ENCODE measurements at places on chromosomes 3 and 15.

DNA sequence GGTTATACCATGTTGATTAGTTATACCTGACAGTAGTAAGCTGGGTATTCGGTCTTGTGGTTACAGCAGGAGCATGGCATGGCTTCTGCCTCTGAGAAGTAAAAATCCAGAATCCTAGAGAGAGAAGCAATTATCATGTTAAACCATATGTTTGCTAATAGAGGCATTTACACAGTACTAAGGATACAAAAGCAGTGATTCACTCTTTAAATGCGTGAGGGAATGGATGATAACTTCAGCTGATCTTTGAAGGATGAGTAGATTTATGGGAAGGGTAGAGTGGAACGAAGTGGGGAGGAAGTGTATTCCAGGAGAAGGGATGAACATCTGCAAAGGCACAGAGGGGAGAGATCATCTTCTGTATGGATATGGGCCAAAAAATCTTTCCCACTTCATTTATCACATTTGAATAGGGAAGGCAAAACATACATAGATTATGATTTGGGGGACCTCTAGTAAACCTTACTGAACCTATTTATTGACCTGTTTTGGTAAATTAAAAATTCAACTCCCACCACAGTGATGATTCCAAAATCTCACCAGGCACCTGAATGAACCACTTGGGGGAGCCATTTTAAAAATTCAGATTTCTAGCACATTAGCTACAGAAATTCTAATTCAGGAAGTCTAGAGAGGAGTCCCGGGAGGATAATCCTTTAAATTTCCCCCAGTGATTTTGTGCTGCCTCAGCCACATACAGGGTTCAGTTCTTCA lies 35.1 kb downstream of the IGSF10 start:
- DNase-seq: no peak

DNA sequence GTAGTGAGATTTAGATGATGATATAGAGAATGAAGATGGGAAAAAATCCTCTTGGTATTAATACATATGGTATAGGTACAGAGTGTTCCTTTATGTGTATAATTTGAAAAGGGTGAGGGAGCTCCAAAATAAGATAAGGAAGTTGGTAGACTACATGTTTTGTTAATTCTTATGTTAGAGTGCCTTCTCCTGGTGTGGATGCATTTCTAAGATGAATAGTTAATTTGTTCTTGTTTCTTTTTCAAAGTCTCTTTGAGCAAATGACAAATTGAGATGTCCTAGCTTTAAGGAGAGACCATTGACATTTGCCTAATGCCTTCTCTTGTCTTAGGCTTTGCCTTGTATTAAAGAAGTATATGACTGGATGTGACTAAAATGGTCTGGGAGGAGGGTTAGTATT lies 34.1 kb downstream of the AKAP13 start:
- DNase-seq: no peak

GRCh38 chr3:18153571-18154173 lies 271.5 kb downstream of the SATB1 start:
- peak; percentile 63 for DNase-seq

GRCh38 chr3:16174389-16174788 lies at the start of gene GALNT15:
TSS of gene GALNT15 (plus strand) at chr3:16174680. CDS start at chr3:16175152, 472 bp downstream.
- no peak for DNase-seq

DNA sequence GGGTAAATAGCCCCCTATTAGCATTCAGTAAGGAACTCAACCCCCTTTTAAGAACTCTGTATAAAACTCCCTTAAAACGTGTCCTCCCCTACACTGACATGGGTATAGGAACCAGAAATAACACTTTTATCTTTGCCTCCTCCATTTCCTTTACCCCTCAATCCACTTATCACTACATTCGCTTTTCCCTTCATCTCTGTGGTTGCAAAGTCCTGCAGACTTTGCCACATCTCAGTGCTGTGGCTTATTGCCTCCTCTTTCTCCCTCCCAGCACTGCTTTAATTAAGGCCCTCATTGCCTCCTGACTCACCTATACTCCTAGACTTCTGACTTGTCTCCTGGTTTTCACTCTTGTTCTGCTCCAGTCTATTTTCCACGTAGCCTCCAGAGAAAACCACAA lies 94.3 kb upstream of the GADL1 start:
- no peak for DNase-seq

- peak; percentile 86 for DNase-seq
Measured at GRCh38 chr15:67043939-67044771, 21.2 kb upstream of the SMAD3 start.

- DNase-seq: no peak
Measured at GRCh38 chr3:126309165-126309564, 48.0 kb downstream of the KLF15 start.

DNA sequence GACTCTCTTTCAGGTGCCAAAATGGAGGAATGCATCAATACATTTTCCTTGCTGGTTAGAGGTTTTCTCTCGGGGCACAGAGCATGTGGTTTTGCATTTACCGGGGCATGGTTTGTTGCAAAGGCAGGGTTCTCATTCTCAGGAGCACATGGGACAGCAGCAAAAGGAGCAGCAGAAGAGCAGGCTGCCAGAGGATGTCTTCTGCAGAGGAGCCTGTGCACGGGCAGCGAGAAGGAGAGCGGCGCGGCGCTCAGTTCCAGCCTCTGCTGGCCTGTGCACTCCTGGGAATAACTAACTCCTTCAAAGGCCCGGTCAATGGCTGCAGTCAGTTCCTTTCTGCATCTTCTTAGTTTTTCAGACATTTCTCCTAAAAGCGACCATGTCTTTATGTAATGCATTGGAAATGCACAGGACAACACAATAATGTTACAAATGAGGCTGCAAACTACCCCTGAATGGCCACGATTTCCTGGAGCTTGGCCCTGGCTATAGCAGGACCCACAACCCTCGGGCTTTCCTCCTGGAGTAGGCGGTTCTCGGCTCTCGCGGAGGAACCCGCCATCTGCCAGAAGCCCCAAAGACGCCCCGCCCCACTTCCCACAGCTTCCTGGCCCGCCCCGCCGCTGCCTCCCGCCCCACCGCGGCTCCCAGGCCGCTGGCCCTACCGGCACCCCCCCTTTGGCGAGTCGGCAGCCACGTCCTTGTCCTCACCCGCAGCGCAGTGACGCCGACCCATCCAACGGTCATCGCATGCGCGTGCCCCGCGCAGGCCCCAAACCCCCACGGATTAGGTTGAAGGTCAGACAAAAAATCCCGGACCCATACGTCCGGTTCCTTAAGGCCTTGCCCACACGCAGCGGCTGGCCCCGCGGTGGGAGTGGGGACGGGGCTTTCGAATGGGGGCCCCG lies at the start of gene C3orf62:
C3orf62 (minus strand) TSS at position 758 of the 908 bp plus-strand sequence; CDS start at position 398, 360 bp downstream.
- DNase-seq: no peak

DNA sequence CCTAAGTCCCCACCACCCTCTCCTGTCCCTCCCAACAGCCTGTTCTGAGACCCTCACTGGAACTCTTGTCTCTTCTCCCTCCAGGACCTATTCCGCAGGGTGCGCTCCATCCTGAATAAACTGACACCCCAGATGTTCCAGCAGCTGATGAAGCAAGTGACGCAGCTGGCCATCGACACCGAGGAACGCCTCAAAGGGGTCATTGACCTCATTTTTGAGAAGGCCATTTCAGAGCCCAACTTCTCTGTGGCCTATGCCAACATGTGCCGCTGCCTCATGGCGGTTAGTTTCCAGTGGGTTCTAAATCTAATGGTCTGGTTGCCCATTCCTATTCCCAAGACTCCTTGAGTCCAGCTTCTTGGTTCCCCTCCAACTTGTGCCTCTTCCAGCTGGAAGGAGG lies 9.3 kb downstream of the EIF4G1 start:
- DNase-seq: no peak

DNA sequence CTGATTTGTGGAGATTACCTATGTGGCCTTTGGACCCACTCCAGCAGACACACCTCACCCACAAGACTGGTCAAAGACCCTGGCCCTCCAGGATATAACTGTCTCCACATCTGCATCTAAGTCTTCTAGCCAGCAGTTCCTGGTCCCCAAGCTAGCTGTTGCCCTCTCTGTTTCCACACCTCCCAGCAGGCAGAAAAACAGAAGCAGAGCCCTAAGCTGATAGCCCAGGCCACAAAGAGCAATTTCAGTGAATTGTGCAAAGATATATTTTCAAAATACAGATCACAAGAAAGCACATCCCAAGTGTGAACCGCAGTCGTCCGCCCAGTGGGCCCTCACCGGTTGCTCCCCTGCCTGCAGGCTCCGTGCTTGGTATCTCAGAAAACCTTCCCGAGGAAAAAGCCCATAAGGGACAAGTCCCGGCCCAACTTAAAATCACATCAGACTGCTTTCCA lies 2.6 kb downstream of the TNIK start:
- no peak for DNase-seq

- no peak for DNase-seq
Measured at GRCh38 chr3:188889054-188889491, 282.7 kb upstream of the TPRG1 start.

GRCh38 chr3:120404876-120405275 lies 45.9 kb downstream of the FSTL1 start:
- no peak for DNase-seq

- peak; percentile 61 for DNase-seq
Measured at GRCh38 chr3:172675441-172676193, 35.2 kb downstream of the NCEH1 start.

- peak; percentile 65 for DNase-seq
Measured at GRCh38 chr15:100627789-100628395, 25.5 kb downstream of the ASB7 start.

- peak; percentile 69 for DNase-seq
Measured at GRCh38 chr3:110414855-110415254, 656.8 kb upstream of the NECTIN3 start.

DNA sequence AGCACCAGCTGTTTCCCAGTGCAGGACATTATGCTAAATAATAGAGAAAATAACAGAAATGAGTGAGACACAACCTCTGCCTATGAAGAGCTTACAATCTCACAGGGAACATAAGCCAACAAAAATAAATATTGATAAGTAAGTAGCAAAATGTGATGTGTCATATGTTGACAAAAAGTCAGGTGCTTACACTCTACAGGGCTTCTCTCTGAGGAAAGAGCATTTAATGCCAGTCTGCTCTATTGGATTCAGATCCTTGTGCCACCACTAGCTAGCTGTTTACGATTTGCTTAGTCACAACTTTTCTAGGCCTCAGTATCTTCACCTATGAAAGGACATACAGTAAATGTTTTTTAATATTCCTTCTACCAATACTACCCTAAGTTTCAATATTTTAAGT lies 500.9 kb upstream of the NAALADL2 start:
- DNase-seq: no peak

GRCh38 chr3:149095487-149095886 lies 9.2 kb upstream of the HLTF start:
- DNase-seq: no peak

DNA sequence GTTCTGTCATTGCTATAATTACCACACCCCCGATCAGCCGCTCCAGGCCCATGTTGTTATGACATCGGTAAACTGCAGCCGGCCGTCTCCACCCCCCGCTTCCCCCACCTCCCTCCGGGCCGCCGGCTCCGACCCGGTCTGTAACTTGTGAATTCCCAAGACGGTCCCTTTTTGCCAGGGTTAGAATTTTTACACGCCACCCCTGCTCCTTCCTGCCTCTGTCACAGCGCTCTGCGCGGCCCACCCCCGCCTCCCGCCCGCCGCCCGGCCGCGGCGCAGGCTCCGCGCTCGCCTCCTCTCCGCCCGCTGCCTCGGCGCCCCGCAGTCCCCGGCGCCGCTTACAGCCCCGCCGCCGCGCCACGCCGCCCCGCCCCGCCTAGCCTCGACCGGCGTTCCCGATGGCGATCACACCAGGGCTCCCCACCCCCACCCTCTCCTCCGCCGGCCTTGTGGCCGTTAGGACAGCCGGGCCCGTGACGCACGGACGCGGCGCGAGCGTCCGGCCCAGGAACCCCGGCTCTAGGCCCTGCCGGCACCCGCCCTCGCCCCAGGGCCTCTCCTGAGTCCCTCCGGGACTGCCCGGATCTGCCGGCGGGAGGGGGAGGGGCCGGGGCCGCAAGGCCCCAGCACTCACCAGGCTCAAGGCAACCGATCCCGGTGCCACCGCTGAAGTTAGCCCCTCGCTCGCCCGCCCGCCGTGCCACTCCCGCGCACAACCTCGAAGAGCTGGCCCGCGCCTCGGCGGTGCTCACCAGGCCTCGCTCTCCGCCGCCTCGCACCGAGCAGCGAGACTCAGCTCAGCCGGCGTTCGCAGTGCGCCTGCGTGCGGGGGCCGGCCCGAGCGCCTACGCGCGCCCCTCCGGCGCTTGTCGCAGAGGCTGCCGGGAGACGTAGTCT lies at the start of gene KPNA1:
KPNA1 (minus strand) TSS at position 817 of the 897 bp plus-strand sequence. CDS start 18,374 bp downstream, outside the sequence.
- DNase-seq: peak; percentile 47

- DNase-seq: peak; percentile 74
Measured at GRCh38 chr3:23055733-23056376, 147.3 kb upstream of the UBE2E2 start.

DNA sequence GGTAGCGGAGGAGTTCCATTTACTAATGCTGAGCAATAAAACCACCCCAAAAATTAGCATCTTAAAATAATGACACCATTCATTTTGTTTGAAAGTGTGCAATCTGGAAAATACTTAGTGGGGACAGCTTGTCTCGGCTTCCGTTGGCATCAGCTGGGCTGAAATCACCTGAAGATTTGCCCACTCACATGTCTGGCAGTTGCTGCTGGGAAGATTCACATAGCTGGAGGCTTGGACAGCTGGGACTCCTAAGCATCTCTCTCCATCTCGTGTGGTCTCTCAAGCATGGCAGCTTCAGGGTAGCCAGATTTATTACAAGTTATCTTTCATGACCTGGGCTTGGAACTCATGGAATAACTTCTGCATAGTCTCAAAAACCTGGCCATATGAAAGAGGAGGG lies 38.4 kb upstream of the BFSP2 start:
- no peak for DNase-seq

- no peak for DNase-seq
Measured at GRCh38 chr3:28089527-28089897, 151.9 kb upstream of the CMC1 start.

GRCh38 chr3:196156160-196156559 lies 55.0 kb downstream of the ZDHHC19 start:
- no peak for DNase-seq

DNA sequence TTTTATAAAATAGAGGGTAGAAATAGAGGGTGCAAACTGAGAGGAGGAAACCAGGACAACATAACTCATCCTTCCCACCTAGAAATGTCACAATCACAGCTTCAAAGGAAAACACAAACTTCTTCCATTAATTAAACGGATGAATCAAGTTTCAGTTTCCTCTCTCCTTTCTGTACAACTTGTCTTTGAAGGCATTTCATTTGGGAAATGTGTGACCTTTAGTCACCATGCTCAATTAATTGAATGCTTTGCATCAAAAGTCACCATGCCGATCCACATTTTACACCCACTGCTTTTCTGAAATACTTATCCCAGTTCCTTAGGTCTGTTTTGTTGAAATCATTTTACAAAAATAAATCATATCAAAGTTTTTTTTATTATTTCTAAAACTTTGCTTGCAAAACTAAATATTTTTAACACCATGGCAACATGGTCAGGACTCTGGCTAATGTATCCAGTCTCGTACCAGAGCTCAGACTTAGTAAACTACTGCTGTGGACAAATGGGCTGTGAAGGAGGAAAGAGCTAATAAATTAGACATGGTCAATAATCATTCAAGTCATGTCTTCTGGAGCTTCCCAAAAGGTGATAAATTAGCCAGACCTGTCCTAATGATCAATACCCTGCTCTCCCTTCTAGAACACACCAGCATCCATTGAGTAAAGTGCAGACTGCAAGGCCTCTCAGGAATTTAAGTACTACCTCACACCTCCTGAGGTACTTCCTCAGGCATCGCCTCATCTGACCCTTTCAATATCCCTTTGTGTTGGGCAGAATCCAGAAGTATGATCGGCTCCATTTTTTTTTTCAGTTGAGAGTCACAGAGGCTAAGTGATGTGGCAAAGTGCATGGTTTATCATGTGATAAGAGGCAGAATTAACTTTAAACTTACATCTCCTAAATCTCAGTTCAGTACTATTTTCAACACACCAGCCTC lies 161.3 kb downstream of the GREM1 start:
- DNase-seq: no peak

- no peak for DNase-seq
Measured at GRCh38 chr3:70264122-70264780, 48.2 kb downstream of the MDFIC2 start.

GRCh38 chr3:138032567-138032966 lies 22.6 kb downstream of the CLDN18 start:
- no peak for DNase-seq
